ENCODE measurements at places on chromosomes 16 and 17.
A peak's percentile ranks its signal among the peaks of the same experiment; 100 is the strongest.

GRCh38 chr17:49078248-49078647 is 54.3 kb upstream of the B4GALNT2 start:
- no peak for DNase-seq

DNA sequence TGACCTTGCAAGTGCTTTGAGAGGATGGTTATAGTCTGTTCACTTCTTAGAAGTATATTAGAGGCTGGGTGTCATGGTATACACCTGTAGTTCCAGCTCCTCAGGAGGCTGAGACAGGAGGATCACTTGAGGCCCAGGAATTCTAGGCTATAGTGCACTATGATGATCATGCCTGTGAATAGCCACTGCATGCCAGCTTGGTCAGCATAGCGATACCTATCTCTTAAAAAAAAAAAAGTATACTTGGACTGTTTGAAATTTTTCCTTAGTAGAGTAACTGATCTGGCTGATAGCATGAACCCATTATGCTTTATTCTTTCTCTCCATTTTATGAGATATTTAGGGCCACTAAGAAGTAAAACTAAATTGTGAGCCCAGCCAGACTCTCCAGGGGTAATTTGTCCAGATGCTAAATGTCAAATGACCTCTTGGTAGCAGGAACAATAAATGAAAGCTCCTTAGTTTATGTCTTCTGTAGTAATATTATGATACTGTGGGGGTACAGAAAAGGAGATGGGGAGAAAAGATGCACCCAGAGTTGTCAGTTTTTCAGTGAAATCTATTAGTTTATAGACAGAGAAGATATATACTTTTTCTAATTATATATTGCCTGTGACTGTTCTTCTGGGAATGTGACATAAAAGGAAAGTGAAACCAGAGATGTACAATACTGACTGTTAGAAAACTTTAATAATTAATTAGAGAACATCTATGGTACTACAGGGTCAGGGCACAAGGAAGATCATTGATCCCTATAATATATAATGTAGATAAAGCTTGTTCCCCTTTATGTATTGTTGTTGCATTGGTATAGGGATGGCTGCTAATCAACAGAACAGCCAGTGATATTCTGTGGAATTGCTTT is 335.3 kb upstream of the TBX2 start:
- no peak for DNase-seq

DNA sequence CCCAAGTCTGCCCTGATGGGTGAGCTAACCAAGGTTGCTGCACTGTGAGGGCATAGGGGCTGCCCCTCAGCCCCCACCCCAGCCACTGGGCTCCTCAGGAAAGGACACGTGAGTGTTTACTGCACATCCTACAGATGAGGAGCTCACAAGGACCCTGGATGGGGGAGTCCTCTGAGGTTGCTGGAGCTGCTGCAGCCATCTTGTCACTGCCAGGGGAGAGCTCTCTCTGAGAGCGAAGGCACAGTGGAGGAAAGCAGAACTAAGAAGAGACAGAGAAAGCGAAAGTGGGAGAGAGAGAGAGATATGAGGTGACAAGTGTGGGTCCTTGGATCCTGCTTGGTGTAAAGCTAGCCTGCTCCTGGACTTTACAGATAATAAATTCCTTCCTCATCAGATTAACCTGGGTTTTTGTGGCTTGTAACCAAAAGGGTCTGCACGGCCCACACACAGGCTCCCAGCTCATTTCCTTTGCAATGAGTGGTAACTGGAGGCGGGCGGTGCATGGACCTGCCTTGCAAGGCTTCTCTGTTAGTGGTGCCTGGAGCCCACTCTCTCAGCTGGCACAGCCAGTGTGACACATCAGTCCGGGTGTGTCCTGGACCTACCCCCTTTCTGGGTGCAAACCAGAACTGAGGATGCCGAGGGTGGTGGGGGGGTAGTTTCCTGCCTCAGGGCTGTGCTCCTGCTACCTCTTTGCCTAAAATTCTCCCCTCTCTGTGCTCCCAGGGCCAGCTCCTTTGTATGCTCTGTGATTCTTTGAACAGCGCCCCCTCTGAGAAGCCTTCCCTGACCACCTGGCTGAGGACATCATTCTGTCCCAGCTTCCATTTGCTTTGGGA is 14.2 kb downstream of the SNX20 start:
- DNase-seq, result peak; percentile 67

DNA sequence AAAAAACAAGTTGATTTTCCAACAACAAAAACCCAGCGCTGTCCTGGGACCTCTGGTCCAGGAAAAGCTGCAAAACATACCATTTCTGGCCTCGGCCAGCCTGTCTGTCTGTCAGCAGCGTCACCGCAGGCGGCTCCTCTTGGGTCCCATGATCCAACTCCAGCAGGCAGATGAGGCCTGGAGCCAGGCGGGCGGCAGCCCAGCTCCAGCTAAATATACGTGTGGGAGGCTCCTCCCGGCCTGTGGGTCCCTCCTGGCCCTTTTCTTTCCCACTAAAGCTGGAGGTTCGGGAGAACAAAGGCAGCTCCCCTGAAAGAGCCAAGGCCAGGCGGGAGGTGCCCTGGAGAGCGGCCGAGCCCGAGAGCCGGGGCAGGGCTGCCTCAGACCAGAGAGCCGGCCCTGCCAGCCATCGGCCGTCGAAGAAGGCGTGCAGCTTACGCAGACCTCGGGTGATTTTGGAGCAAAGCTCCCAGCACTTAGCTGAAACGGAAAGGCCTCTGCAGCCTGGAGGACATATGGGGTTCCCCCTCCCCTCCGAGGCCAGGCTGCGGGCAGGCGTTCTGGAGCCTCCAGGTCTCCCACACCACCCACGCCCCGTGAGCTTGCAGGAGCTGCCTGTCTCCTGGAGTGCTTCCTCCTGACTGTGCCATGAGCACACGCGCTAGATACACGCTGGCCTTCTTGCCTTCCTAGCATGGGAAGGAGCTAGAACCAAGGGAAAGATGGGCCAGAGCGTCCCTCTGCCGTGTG is 19.9 kb upstream of the JPH3 start:
- DNase-seq, result no peak

- no peak for DNase-seq
Measured at GRCh38 chr16:79143026-79143425, 457.5 kb downstream of the MAF start.

DNA sequence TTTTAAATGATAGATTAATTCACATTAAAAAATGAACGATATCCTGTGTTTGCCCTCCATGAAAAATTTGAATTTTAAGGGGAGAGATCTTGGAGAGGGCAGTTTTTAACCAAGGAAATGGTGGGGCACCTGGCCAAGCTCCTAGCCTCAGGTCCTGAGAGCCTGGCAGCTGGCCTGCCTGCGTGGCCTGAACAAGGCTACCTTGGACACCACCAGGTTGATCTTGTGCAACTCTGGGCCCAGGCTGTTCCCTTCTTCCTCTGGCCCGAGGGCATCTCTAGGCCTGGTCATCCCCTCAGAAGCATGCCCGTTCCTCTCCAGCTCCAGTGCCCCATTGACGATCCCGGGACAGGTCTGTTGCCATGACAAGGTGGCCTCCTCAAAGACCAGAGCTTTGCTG is 33.4 kb upstream of the LONP2 start:
- DNase-seq, result no peak

- DNase-seq, result no peak
Measured at GRCh38 chr16:50360033-50360778, 8.6 kb downstream of the BRD7 start.
